Putamen (tissue), 1 donor: ENCODE measurements at places on chromosomes 16 and 17.

DNA sequence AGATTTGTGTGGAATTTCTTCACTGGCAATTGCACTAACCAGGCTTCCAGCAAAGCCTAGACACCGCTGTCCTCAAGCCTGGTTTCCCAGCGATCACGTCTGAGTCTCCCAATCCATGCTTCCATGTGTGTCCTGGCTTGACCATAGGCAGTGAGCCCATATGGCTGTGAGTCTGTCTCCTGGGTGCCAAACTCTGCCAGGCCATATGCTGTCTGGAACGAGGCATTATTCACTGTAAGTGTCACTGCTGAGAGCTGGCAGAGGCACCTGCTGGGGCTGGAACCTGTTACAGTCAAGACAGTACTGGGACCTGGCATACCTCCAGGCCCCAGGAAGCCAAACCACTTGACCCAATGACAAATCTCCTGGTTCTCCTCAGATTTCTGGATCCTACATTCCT lies 60.4 kb downstream of the HS3ST2 start:
- no peak for DNase-seq

DNA sequence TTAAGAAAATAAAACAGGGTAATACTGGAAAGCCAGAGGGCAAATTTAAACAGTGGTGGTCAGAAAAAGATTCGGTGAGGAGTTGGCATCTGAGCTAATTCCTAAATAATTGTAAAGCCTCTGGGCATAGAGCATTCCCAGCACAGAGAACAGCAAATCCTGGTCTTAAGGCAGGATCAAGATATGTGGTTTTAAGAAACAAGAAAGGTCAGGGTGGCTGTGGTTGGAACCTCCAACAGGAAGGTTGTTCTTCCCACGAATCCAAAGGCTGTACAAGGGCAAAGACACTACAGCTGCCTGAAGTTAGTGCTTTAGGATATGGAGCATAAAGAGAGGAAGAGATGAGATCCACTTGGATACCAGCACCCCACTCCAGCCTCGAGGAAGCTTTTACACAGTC lies 114.6 kb downstream of the ZNF18 start:
- DNase-seq, result no peak

GRCh38 chr16:18839555-18839954 lies 38.2 kb upstream of the ARL6IP1 start:
- no peak for DNase-seq

DNA sequence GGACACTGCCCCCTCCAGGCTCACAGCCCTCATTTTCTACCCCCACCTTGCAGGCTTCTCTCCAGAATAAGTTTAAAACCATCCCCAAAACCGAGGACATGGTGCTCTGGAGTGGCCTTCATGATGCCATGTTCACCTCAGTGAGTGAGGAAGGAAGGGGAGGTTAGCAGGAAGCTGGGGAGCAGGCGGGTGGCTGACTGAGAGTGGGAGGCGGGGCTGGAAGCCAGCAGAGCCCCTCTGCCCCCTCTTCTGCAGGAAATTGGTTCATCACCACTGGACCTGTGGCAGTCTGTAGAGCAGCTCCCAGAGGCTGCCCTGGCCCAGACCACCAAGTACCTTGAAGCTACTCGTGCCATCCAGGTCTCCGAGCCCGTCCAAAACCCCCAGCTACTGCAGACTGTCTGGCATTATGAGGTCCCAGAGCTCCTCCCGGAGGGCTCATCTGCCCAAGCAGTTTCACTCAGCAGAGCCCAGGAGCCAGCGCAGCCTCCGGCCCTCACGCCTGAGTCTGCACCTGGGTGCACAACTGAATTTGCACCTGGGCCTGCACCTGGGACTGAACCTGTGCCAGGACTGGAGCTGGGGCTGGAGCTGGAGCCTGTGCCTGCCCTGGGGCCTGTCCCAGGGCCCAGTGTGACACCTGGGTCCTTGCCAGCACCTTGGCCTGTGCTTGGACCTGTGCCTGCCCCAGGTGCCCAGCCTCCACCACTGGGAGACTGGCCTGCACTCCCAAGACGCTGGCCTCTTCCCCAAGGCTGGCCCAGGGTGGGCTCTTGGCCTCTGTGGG lies 19.0 kb downstream of the C16orf96 start:
- DNase-seq, result no peak

- no peak for DNase-seq
Observed at GRCh38 chr16:51430716-51431369, 279.8 kb upstream of the SALL1 start.

DNA sequence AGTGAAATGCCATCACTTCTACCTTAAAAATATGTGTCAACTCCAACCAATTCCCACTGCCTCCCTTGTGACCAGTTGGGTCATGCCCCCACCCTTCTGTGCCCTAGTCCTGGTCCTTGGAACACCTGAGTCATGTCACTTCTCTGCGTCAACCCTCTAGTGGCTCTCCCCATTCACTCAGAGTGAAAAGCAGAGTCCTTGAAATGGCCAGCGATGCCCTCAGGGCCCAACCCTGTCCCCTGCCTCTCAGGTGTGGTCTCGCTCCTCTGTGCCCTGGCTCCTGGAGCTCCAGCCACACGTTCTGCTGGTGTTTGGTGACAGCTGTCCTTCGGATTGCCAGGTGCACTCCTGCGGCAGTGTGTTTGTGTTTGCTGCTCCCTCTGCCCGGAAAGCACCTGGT lies 89.2 kb downstream of the SPECC1 start:
- no peak for DNase-seq

GRCh38 chr16:2783581-2784357 lies 3.6 kb downstream of the PRSS33 start:
- no peak for DNase-seq

DNA sequence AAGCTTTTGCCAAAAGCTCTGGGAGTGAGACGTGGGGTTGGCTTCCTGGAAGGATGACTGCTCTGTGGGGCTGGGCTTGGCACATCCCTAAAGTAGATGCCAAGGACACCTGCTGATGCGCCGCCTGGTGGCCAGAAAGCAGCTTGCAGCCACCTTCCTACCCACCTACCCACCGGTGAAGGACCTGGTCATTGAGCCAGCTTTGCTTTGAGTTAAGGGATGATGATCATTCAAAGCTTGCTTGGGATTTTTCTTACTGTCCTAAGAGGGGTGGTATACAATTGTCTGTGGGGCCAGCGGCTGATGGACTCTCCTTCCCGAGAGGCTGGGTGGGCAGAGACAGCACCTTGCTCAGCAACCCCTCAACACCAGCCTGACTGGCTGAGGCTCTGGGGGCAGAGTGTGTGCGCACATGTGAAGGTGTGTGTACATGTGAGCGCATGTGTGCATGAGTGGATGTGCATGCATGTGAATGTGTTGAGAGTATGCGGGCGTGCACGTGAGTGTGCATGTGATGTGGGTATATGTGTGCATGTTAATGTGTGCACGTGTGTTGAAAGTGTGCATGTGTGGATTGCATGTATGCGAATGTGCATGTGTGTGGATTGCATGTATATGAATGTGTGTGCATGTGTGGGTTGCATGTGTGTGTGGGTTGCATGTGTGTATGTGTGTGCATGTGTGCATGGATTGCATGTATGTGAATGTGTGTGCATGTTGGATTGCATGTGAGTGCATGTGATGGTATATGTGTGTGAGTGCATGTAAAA lies 18.6 kb downstream of the C1QTNF1 start:
- DNase-seq, result no peak

GRCh38 chr17:45841883-45842525 lies 2.7 kb upstream of the SPPL2C start:
- no peak for DNase-seq

DNA sequence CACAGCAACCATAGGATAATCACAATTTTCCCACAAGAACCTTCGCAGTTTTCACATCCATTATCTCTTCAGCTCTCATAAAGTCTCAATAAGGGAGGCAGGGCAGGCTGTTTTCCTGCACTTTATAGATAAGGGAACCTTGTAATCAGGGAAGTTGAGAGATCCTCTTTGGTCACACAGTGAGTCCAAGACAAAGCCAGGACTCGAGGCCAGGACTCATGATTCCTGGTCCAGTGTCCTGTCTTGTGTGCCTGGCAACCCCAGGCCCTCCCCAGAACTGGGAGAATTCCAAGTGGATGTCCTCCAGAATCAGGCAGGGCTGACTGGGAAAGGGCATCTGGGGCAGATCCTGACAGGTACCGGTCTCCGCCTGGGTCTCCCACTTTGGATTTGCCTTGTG lies 23.1 kb upstream of the PHF12 start:
- DNase-seq, result no peak

DNA sequence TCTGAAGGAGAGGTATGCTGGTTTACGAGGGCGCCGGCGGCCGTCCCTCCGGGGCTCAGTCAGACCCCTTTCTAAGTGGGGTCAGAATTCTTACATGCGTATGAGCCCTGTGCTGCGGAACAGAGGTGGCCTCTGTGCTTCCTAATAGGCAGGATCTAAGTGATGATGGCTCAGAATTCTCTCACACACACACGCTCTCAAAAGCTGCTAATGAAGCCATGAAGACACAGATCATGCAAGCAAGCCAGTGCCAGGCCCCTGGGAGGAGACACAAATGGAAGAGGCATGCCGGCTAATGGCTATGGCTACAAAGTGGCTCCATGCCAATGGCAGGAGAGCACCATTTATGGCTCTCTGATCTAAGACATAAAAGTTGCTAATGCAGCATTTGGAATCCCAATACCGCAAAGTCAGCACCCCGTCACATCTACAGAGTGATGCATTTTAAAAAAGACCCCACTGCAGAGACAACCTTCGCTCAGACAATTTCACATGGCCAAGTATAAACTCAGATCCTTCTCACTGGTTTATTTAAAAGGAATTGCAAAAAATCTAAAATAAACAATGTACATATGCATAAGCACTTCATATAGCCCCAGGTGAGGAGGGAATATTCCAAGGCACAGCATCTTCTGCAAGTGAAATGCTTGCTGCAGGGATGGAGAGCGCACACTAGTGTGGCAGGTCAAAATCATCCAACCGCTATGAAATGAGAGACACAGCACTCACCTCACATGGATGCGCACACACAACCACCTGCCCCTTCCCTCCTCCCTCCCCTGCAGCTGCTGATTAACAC lies 24.5 kb downstream of the NPLOC4 start:
- no peak for DNase-seq

- DNase-seq, result no peak
Observed at GRCh38 chr16:66857437-66857836, 13.2 kb downstream of the CA7 start.

GRCh38 chr17:81039096-81039495 lies 4.1 kb downstream of the BAIAP2 start:
- DNase-seq, result no peak

DNA sequence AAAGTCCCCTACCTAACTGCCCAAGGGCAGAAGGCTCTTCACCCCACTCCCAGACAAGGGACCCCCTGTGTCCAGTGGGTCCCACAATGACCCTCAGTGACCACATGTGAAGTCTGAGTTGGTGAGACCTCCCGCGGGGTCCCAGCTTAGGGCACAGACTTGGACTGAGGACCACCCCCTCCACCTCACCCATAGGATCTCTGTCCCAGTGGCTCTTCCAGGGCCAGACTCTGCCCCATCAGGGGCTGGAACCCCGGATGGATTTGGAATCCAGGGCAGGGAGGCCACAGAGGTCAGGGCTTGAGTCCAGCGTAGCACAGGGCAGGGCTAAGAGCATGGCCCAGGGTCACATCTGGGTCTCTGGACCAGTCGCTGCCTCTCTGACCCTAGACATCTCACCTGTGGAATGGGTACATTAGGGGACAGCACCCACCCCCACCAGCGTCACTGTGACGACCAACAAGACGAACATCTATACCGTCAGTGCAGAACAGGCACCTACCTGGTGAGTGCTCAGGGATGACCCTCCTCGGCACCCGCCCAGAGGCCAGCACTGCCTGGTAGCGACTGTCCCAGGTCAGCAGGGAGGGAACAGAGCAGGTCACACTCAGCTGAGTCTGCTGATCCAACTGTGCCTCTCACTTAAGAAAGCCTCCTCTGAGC lies 37.7 kb downstream of the TNFRSF13B start:
- DNase-seq, result no peak

GRCh38 chr17:27306276-27306835 lies 12.4 kb downstream of the WSB1 start:
- DNase-seq, result no peak

- no peak for DNase-seq
Observed at GRCh38 chr16:24854607-24855171, 8.9 kb downstream of the SLC5A11 start.

GRCh38 chr16:68768771-68769170 lies 31.7 kb downstream of the CDH1 start:
- DNase-seq, result no peak

DNA sequence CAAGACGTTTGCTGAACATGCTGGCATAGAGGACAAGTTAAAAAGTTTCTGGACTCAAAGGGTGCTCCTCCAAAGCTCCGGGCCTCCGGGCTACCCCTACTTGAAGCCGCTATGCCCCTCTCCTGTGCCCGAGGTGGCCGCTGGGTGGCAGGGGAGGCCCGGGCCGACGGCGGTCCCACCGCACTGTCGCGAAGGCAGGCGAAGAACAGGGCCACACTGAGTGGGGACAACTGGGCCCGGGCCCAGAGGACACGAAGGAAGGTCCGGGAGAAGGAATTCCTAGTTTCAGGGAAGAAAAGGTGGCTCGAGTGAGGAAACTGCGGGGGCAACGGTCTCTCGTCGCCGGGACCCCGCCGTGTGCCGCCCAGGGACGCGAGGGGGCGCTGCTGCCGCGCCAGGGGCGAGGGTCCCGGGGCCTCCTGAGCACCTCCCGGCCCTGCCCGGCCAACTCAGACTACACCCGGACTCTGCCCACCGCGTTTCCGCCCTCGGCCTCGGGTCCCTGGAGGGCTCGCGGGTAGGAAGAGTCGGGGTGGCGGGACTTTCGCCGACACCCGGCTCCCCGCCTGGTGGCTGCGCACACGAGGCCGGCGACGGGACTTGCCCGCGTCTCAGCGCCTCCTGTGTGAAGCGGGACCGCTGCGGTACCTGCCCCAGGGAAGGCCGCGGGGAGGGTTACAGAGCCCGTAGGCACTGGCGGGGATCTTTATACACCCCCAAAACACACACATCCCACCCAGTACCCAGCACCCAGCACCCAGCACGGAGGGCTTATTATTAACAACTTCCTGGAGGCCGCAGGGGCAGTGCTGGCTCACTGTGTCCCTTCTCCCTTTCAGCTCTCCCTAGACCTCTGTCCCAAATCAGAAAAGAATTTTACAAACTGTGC lies 772 bp upstream of the CHCT1 start:
- DNase-seq, result peak; percentile 67

- no peak for DNase-seq
Observed at GRCh38 chr16:3798838-3799237, 81.5 kb upstream of the TRAP1 start.

DNA sequence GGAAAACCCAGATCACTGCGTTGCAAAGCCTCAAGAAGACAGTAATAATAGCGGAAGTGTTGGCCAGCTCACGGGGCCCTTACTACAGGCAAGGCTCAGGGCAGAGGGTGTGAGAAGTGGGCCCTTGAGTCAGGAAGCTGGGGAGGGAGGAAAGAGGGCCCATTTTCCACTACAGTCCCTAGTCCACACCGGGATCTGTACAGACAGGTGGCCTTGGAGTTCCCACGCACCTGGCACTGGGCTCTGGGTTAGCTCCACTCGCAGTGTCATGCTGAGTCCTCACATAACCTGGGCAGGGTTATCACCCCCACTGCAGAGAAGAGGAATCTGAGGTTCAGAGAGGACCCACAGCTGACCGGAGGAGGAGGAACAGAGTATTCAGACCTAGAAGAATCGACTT lies 16.8 kb upstream of the MTSS2 start:
- DNase-seq, result no peak

- peak; percentile 19 for DNase-seq
Observed at GRCh38 chr17:49880291-49881053, 32.6 kb upstream of the TAC4 start.
